ENCODE measurements at places on chromosomes 11 and 22. TPM values are rescaled to one million over a fixed set of nuclear protein-coding genes. Genes with fewer than 3 reads are reported as not detected.

GRCh38 chr11:68643585-68643984 is 40.8 kb upstream of the GAL start:
- H3K4me3 ChIP-seq = no peak overlapping the region
- no peak for DNase-seq
- H3K27ac ChIP-seq = no peak overlapping the region
- H3K36me3 ChIP-seq = no peaks in the 10 kb centered on the region
- H3K4me1 ChIP-seq = no peaks in the 10 kb centered on the region

The LMNTD2 gene
- total RNA-seq = 1.1 TPM

The DNHD1 gene
- 3.4 TPM for total RNA-seq

The C1QTNF4 gene
- total RNA-seq = 1.3 TPM

- no peak overlapping the region for H3K4me3 ChIP-seq
- H3K27ac ChIP-seq = no peak overlapping the region
- no peaks in the 10 kb centered on the region for H3K27me3 ChIP-seq
- no peak for DNase-seq
- no peaks in the 10 kb centered on the region for H3K36me3 ChIP-seq
Observed at GRCh38 chr11:25993016-25993415, 338.9 kb upstream of the ANO3 start.
